ENCODE measurements at places on chromosomes 7 and 10. TPM values are rescaled to one million over a fixed set of nuclear protein-coding genes. Genes with fewer than 3 reads are reported as not detected.

- no peak overlapping the region for H3K27ac ChIP-seq
- H3K4me1 ChIP-seq = no peaks in the 10 kb centered on the region
- no peaks in the 10 kb centered on the region for H3K27me3 ChIP-seq
- no peak overlapping the region for H3K4me3 ChIP-seq
- H3K36me3 ChIP-seq = no peaks in the 10 kb centered on the region
- no peak for DNase-seq
These were observed 5.5 kb downstream of the GIMAP7 start for GRCh38 chr7:150520145-150520544.

GRCh38 chr10:46251857-46252847, 34.6 kb upstream of the ANTXRL start:
- DNase-seq = no peak
- H3K36me3 ChIP-seq = no peaks in the 10 kb centered on the region
- H3K27ac ChIP-seq = no peak overlapping the region
- H3K4me1 ChIP-seq = peaks cover 6% of the 10 kb centered on the region
- peaks cover 17% of the 10 kb centered on the region for H3K27me3 ChIP-seq

GRCh38 chr7:94298943-94299342, 95.8 kb upstream of the COL1A2 start:
- peaks cover 5% of the 10 kb centered on the region for H3K27me3 ChIP-seq
- no peaks in the 10 kb centered on the region for H3K36me3 ChIP-seq
- peaks cover 99% of the 10 kb centered on the region for H3K4me1 ChIP-seq
- H3K4me3 ChIP-seq = peak overlapping the region; percentile 63
- peak; percentile 71 for DNase-seq

DNA sequence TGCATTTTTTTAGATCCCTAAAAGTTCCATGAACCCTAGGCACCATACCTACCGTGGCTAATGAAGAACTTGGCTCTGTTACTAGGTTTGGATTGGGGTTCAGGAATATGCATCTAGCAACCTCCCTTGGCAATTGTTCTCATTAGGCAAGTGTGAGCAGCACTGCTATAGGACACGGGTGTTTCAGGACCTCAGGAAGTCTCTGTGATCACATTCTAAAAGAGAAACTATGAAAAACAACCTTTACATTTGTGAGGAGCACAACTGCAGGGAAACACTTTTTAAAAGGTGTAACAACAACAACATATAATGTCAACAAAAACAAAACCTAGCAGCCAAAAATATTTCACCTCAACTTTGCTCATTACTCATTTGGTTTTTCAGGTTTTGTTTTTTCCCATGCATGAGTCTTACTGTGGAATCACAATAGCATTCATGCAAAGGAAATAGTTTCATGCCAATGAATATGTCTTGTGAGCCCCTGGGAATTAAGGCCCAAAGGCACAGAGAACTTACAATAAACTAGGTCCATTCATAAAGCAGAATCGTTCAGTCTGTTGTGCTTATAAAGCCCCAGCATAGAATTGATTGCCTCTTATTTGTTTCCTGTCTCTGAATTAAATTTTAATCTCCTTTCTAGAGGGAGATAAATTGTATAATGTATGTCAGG, 255.7 kb upstream of the DGKB start:
- no peaks in the 10 kb centered on the region for H3K36me3 ChIP-seq
- no peak overlapping the region for H3K4me3 ChIP-seq
- DNase-seq = no peak
- H3K4me1 ChIP-seq = no peaks in the 10 kb centered on the region
- H3K27ac ChIP-seq = no peak overlapping the region

DNA sequence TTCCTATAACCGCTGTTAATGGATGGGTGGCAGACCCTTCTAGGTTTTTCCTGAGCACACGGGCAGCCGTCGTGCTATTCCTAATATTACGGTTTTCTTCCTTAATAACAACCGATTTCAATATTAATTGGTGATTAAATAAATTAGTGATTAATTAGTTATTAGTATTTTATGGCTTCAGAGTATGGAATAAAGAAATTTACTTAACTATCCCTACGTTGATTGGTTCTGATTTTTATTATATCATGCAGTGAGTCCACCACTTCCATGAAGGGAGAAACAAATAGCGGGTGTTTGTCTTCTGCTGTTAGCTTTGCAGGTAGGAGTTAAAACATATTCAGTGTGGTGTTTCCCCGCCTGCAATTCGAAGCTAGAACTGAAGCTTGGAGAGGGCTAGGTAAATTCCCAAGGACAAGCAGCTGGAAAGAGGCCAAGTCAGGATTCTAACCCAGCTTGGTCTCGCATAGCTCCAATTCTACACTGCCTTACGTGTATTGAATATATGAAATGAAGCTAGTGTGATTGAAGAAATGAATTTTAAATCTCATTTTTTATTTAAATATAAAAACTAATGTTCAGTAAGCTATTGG, 928 bp upstream of the CSTF2T start:
- H3K36me3 ChIP-seq = peaks cover 18% of the 10 kb centered on the region
- peak overlapping the region; percentile 99 for H3K27ac ChIP-seq
- DNase-seq = no peak

DNA sequence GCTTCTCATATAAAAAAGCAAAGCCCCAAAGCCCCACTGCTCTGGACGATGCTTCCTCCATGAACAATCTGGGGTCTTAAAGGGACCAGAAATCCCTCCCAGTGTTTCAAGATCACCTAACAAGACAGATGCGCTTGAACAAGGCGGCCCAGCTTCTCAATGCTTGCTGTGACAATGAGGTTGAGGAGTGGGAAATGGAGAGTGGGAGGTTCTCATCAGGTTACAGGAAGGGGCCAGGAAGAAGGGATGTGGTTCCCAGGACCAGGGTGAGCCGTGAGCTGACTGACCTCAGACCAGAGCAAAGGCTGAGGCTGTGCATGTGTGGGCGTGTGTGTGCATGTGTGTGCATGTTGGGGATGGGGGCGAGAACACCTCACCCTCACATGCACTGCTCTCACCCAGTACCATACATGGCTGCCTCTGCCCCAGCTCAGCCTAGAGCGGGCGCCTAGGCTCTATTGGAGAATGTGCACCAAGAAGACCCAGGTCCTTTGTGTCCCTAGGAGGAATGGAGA, 220.8 kb upstream of the GPR26 start:
- no peak overlapping the region for H3K4me3 ChIP-seq
- H3K36me3 ChIP-seq = no peaks in the 10 kb centered on the region
- no peaks in the 10 kb centered on the region for H3K4me1 ChIP-seq
- peaks cover 1% of the 10 kb centered on the region for H3K27me3 ChIP-seq
- no peak overlapping the region for H3K27ac ChIP-seq

DNA sequence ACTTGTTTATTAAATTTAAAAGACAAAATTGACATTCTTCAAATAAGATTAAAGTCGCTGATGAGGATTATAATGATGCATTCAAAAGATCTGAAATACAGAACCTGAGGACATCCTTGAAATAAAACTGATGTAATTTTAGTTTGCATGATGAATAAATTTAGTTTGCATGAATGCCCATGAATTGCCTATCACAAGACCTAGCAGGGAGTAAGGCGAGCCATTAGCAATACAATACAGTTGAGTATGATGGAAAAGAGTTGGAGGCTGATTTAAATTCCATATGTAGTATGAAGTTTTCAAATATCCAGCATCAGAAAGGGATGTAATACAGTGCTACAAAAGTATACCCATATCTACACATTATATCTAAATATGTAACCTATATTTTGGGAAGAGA, 321.3 kb downstream of the CACNA2D1 start:
- H3K4me1 ChIP-seq = peaks cover 9% of the 10 kb centered on the region
- no peak for DNase-seq
- H3K4me3 ChIP-seq = no peak overlapping the region
- H3K27me3 ChIP-seq = no peaks in the 10 kb centered on the region

DNA sequence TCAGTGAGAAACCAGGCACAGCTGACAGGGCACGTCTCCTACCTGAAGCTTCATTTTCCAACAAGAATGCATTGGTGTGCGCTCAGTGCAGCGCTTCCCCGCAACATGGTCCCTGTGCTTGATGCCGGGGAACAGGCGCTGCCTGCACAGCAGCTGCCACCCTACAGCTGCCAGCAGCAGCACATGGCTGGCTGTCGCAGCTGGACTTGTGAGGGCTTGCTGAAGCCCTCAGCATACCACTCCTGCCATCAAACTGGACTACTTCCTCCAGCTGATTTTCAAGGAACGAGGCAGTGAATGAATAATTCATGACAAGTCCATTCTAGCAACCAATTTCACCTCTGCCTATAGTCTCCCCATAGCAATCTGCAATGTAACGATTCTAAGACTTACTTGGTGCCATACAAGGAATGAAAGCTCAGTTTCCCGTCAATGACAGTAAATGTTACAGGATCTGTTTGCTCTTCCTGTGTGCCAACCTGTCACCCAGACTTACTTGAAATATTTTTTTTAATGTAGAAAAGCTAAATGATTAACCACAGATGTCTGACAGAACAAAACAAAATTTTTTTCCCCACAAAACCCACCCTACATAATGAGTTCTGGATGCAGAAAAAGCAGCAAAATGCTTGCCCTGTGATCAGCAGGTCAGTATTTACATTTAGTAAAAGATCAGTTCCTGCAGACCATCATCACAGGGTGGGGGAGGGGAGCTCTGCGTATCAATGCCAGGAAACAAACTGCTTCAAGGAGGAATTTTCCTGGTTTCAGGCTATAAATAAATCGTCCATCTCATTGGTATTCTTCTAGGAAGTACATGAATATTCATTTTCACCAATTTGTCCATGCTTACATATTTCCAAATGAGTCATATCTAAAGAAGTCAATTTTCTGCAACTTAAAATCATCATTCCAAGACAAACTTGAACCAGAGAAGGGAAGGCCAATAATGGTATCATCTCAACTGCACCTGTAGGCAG, 140.6 kb downstream of the ALOX5 start:
- H3K4me1 ChIP-seq = peaks cover 19% of the 10 kb centered on the region
- H3K27me3 ChIP-seq = no peaks in the 10 kb centered on the region
- DNase-seq = no peak
- H3K36me3 ChIP-seq = no peaks in the 10 kb centered on the region

GRCh38 chr10:88538048-88538447, 45.1 kb downstream of the RNLS start:
- no peak overlapping the region for H3K4me3 ChIP-seq
- peak; percentile 2 for DNase-seq
- peaks cover 11% of the 10 kb centered on the region for H3K4me1 ChIP-seq
- peaks cover 6% of the 10 kb centered on the region for H3K27me3 ChIP-seq
- H3K36me3 ChIP-seq = no peaks in the 10 kb centered on the region

DNA sequence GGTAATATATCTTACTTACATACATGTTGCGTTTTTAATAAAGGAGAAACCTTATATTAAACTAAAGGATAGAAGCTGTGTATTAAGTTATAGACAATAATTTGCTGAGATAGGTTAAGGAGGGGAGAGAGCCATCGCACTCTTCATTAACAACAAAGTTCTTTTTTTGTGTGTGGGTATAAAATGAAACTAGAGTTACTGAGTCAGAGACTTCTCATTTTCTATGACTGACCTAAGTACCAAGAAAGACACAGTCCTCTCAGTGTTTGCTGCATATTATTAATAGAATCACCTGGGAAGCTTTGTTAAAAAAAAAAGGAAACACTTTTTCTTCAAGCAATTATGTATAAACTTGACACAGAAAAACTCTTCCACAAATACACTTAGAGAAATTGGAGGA, 31.4 kb downstream of the FEZF1 start:
- no peaks in the 10 kb centered on the region for H3K36me3 ChIP-seq
- H3K4me1 ChIP-seq = no peaks in the 10 kb centered on the region
- H3K27ac ChIP-seq = no peak overlapping the region
- no peak for DNase-seq
- no peak overlapping the region for H3K4me3 ChIP-seq

DNA sequence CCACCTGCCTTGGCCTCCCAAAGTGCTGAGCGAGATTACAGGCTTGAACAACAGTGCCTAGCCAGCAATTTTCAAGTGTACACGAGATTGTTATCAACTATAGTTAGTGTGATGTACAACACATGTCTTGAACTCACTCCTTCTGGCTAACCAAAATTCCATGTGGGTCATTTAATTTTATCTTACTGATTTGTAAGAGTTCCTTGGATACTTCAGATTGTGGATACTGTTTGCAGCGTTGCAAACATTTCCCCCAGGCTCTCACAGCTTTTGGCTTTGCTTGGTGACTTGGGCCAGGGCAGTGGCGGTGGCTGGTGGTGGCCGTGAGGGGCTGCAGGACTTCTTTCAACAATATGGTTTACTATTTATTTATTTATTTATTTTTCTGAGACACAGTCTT, 8.5 kb upstream of the TMEM270 start:
- no peak for DNase-seq
- H3K4me1 ChIP-seq = peaks cover 62% of the 10 kb centered on the region
- H3K27ac ChIP-seq = peak overlapping the region; percentile 97

DNA sequence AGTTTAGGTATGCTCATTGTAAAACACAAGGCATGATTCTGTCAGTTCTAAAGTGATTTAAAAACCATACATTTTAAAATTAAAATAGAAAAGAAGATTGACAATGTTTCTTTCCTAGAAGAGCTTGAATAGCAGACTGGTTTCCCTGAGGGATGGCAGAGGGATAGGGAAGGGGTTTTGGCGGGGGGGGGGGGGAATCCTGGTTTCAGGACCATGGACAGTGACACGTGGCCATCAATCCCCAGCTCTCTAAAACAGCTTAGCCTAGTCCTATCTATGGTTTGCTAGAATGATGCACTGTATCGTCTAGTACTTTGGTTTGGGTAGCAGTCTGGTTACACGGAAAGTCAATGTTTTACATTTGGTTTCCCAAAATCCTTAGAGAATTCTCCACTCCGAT, 88.7 kb downstream of the PHYHIPL start:
- H3K4me3 ChIP-seq = no peak overlapping the region
- DNase-seq = no peak
- no peaks in the 10 kb centered on the region for H3K27me3 ChIP-seq
- H3K36me3 ChIP-seq = no peaks in the 10 kb centered on the region

DNA sequence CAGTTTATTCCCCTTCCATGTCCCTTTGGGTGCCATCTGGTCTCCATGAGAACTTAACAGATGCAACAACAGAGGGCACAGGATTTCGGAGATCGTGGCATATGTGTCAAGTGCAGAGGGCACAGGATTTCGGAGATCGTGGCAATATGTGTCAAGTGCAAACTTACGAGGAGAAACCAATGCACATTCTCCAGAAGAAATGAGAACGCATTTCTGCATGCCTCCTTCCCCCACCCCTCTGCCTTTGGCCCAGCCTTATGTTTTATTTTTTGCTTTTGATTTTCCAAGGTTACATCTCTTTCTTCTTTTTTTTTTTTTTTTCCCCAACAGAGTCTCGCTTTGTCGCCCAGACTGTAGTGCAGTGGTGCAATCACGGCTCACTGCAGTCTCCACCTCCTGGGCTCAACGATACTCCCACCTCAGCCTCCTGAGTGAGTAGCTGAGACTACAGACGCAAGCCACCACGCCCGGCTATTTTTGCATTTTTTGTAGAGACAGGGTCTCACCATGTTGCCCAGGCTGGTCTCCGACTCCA, 586 bp upstream of the ANKRD26 start:
- peaks cover 5% of the 10 kb centered on the region for H3K36me3 ChIP-seq
- H3K27ac ChIP-seq = peak overlapping the region; percentile 97
- peaks cover 2% of the 10 kb centered on the region for H3K27me3 ChIP-seq
- peaks cover 29% of the 10 kb centered on the region for H3K4me1 ChIP-seq

EMX2 gene
- total RNA-seq = not detected

GIMAP6 gene
- total RNA-seq = not detected

MMS19 gene
- total RNA-seq = 60.9 TPM

ZNF804B gene
- not detected for total RNA-seq

Measured in HFFc6 (cell line).